ENCODE measurements at places on chromosomes 6 and 20.

GRCh38 chr6:10411131-10411970 is 3.5 kb downstream of the TFAP2A start:
- no peak for DNase-seq

DNA sequence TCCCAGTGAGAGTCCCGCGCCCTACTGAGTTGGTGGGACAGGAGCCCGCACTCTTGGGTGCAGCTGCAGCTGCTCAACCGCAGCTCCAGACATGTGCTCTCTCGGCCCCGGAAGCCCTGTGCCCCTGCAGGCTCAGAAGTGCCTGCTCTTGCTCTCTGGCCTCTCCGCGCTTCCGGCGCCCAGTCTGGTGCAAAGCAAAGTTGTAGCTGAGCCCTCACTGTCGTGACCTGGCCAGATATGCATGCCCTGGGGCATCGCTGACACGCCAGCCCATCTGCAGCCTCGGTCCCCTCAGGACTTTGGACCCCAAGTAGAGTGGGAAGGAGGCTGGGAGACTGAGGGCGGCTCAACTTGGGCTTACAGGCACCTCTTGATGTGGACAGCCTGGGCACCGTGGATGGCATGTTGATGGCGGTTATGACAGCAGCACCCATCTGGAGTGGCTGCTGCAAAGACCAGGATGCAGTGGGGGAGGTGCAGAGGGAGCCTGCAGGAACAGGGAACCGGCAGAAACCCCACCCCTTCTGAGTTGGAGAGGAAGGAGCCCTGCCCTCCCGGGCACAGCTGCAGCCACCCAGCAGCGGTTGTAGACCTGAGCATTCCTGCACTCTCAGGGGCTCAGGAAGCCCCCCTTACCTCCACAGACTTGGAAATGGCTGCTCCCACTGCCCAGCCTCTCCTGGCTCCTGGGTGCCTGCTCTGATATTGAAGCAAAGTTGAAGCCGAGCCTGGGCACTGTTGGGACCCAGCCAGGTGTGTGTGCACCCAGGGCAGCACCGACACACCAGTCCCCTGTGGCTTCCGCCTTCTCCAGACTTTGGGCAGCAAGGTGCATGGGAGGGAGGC is 462.6 kb downstream of the TBC1D32 start:
- DNase-seq: no peak

- DNase-seq: no peak
These were observed 47.5 kb downstream of the ADGRG6 start for GRCh38 chr6:142349215-142349823.

- no peak for DNase-seq
These were observed 70.7 kb downstream of the GFRAL start for GRCh38 chr6:55397986-55398385.

GRCh38 chr6:34489207-34489805 is 23.4 kb downstream of the PACSIN1 start:
- no peak for DNase-seq

GRCh38 chr6:44415449-44415848 is 27.9 kb downstream of the CDC5L start:
- DNase-seq: no peak

- DNase-seq: peak; percentile 9
These were observed 85.3 kb upstream of the BHLHE23 start for GRCh38 chr20:63091901-63092659.

GRCh38 chr6:30192076-30192475 is 21.1 kb downstream of the TRIM26 start:
- DNase-seq: no peak

DNA sequence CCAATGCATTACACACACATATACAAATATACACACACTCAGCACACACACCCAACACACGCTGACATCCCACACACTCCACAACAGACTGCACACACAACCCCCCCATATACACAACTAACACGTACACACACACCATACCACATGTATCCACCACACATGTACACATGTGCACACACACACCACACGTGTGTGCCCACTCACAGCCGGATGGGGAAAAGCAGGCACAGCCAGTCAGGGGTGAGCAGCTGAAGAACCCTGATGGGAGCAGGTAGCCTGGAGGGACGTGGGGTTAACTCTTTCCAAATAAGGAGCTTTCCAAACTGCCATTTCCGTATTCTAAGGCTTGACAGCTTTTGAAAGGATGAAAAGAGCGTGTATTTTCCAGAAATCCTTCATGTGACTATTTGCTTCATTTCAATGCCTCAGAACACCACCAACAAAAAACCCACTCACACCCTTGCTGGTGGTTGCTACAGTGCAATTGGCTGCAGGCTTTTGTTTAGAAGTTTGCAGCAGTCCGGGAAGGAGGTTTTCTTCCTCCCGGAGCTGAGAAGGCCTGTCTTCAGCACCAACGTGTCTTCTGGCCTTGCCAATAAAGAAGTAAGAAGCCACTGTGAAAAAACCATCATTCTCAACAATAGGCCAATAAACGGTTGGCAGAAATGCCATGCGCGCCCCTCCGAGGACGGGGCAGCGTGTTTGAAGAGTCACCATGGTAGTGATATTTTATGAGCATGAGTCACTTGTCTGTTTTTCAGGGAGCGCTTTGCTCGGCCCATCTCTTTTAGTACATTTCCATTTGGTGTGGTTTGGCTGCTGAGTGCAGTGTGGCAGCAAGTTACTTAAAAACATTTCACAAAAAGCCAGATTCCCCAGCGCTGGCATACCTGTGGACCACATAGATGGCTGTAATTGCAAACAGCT is 131.3 kb upstream of the GMDS start:
- no peak for DNase-seq

GRCh38 chr6:110597761-110598160 is 121.3 kb upstream of the SLC22A16 start:
- DNase-seq: no peak

DNA sequence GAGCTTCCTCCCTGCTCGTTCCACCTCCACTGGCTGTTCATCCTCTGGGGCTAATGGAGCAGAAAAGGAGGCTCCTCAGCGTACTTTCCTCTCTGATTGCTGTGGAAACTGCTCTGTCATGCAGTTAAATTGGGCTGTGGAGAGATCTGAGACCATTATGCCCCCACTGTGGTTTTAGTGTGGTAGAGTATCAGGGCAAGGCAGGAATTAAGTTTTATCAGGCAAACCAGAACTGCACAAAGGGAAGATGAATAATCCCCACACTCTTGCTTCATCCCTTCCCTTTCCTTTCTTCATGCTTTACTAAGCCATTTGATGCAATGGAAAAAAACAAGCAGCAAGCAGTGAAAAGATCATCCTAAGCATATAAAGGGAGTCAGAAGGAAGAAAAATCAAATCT is 11.9 kb upstream of the ME1 start:
- no peak for DNase-seq

DNA sequence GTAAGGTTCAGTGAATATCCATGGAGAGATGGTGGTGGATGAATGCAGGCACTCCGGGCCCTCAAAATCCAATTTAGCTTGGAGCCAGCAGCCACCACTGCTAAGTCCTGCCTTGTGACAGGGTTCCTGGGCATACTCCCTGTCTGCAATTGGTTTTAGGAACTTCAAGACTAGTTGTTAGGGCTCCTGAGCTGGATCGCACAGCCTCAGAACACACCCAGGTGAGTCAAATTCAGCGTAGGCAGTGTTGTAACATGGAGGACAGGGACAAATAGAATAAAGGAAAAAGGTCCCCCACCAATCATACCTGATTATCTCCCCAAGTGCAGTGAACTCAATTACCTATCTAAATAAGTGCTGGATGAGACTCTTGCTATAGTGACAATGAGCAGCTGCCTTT is 74.6 kb downstream of the PERP start:
- DNase-seq: no peak

DNA sequence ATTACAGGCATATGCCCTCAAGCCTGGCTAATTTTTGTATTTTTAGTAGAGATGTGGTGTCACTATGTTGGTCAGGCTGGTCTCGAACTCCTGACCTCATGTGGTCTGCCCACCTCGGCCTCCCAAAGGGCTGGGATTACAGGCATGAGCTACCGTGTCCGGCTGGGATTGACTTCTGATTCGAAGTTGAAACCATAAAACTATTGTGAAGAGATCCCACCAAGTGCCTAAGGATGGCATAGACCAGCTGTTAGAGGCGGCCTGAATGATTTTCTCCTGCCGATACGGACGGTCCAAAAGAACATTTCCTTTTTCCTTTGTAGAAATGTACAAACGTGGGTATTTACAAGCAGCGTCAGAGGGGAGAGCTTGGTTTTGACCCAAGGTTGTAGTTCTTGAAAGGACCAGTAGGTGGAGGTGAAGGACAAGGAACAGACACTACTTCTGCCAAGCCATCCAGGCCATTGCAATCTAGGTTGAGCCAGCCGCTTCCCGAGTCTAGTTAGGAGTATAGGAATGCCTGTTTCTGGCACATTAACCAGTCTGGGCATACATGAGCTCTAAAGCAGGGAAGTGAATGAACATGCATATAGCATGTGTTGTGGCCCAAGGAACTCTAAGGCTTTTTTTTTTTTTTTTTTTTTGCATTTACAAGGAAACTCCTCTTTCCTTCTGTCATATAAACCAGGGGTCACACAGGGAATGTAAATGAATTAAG is 29.0 kb downstream of the MOCS3 start:
- DNase-seq: peak; percentile 46

DNA sequence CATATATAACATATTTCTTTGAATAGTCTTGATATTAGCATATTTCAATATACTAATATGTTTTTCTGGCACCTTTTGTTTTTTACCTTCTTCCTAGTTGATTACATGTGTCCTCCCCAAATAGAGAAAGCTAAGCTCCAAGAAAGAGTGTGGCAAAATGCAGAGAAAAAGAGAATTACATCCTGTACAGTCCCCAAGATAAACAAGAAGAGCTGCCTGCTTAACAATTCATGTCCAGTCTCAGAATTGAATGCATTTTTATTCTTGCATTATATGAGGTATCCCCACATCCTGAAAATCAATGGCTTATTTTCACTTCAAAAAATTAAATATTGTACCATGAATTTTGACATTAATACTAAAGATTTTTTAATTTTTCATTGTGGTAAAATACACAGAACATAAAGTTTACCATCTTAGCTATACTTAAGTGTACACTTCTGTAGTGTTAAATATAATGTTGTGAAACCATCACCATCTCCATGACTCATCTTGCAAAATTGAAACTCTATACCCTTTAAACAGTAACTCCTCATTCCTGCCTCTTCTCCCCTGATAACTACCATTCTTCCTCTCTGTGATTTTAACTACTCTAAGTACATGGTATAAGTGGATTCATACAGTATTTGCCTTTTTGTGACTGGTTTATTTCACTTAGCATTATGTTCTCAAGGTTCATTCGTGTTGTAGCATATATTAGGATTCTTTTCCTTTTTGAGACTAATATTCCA is 490.3 kb downstream of the COL12A1 start:
- no peak for DNase-seq

GRCh38 chr6:11329726-11330412 is 97.4 kb upstream of the NEDD9 start:
- no peak for DNase-seq

GRCh38 chr6:136250686-136251008 is 536 bp upstream of the MTFR2 start:
- no peak for DNase-seq

GRCh38 chr6:20708367-20709124 is 174.3 kb downstream of the CDKAL1 start:
- no peak for DNase-seq

DNA sequence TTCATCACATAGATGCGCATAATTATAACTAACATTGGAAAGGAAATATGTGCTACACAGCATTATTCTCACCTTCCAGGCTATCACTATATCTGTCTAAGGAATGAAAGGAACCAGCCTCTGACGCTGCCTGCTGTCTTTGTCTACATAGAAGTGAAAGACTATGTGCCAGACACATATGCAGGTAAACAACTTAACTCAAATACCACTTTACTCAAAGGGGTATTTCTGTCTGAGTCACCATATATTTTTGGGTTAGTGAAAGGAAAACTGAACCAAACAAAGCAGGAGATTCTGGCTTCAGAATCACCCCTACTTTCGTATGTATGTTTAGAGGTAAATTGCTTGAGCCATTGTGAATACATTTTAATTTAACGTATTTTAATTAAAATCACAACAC is 328.6 kb upstream of the PLCB4 start:
- no peak for DNase-seq

DNA sequence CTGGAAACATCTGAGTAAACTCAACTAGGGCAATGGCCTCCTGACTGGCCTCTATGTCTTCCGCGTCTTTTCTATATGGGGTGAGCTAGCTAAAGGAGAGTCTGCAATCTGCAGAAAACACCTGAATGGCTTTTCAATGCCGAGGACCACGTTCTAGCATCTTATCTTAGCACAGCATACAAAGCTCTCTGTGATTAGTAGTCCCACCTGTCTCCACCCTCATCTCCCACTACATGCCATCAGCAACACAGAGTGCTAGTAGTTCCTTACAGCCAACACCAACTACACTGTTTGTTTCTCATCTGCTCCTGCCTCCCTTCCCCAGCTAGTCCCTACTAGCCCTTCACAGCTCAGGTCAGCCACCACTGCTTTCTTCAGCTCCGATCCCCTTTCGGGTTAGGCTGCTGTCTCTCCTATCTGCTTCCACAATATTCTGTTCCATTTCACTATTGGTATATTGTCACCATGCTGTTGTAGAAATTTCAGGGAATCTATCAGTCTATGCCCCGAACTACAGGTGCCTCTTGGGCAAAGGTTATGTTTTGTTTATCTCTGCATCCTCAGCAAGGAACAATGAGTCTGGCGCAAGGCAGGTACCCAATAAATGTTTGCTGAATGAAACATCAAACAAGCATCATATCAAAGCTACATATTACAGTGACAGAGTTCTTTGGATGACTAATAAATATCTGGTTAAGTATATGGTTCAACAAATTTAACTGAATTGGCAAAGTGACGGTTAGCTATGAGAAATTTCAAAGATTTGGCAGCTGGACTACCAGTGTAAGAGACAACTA is 12.2 kb downstream of the LYRM4 start:
- no peak for DNase-seq

GRCh38 chr6:105135907-105136430 is 43.8 kb downstream of the POPDC3 start:
- no peak for DNase-seq

DNA sequence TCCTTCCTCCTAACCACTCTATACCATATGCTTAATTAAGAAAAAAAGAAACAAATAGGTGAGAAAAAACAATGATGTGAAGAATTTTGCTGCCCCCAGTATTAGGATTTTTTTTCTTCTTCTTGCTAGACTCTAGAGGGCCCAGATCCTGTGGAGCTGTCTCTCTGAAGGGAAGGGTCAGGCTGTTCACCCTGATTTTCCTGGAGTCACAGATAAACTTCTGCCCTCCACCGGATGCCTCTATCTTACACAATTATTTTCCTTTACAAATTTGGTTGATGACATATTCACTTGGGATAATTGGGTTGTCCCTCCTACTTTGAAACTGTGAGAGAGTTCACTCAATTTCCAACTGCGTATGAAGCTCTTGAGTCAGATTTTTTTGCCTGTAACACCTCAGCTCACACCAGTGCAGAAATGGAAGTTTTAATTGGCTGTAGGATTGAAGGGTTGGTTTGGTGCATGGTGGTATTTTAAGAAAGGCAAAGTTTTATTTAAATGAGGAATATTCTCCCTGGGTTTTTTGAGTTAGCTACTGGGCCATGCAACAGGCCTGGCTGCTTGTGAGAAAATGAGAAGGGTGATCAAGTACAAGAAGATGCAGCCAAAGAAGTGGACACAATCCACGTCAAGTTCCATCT is 73.7 kb upstream of the ESR1 start:
- DNase-seq: no peak
